Osteocyte (in vitro differentiated cells): ENCODE measurements at places on chromosomes 4 and X. TPM values are rescaled to one million over a fixed set of nuclear protein-coding genes. Genes with fewer than 3 reads are reported as not detected.

FAM241A gene
- 0.18 and 0.19 TPM in 2 replicates for total RNA-seq

UGT2B10 gene
- not detected in 2 replicates for total RNA-seq

- no peak overlapping the region for H3K27ac ChIP-seq
- peaks cover 2% of the 10 kb centered on the region for H3K36me3 ChIP-seq
- H3K27me3 ChIP-seq: peaks cover 5% of the 10 kb centered on the region
- no peak for DNase-seq
Observed at GRCh38 chr4:154039435-154040343, 250.8 kb upstream of the SFRP2 start.

- no peaks in the 10 kb centered on the region for H3K36me3 ChIP-seq
- H3K4me1 ChIP-seq: no peaks in the 10 kb centered on the region
- no peak overlapping the region for H3K27ac ChIP-seq
- H3K4me3 ChIP-seq: no peak overlapping the region
Observed at GRCh38 chrX:1086444-1087409, 125.7 kb downstream of the CRLF2 start.

DNA sequence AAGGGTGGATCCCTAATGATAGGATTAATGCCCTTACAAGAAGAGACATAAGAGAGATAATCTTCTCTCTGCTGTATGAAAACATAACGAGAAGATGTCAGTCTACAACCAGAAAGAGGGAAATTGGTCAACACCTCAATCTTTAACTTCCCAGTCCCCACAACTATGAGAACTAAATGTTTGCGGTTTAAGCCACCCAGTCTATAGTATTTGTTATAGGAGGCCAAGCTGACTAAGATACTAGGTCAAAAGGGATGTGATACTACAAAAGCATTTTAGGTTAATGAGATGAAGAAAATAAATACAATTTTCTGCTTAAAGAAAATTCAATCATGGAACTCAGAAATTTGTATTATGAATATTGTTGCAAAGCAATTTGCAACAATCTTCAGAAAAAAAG is 55.4 kb upstream of the LHFPL1 start:
- peaks cover 2% of the 10 kb centered on the region for H3K4me1 ChIP-seq
- no peaks in the 10 kb centered on the region for H3K36me3 ChIP-seq
- H3K4me3 ChIP-seq: no peak overlapping the region
- DNase-seq: no peak
- no peak overlapping the region for H3K27ac ChIP-seq

- no peak overlapping the region for H3K4me3 ChIP-seq
- H3K27ac ChIP-seq: no peak overlapping the region
- H3K36me3 ChIP-seq: no peaks in the 10 kb centered on the region
- H3K4me1 ChIP-seq: peaks cover 23% of the 10 kb centered on the region
- peaks cover 11% of the 10 kb centered on the region for H3K27me3 ChIP-seq
- DNase-seq: no peak
Observed at GRCh38 chr4:8307121-8307520, 37.6 kb downstream of the HTRA3 start.
